ENCODE measurements at places on chromosomes 11 and 22.

GRCh38 chr11:29124470-29124869, 892.4 kb downstream of the KCNA4 start:
- no peak for DNase-seq

GRCh38 chr11:59183771-59184170, 11.8 kb downstream of the DTX4 start:
- DNase-seq, result no peak

GRCh38 chr22:48357961-48358360, 1469.7 kb downstream of the BRD1 start:
- no peak for DNase-seq

- no peak for DNase-seq
Observed at GRCh38 chr11:48002561-48002960, 22.2 kb downstream of the PTPRJ start.

GRCh38 chr11:69314555-69314954, 20.6 kb downstream of the MYEOV start:
- DNase-seq, result no peak

DNA sequence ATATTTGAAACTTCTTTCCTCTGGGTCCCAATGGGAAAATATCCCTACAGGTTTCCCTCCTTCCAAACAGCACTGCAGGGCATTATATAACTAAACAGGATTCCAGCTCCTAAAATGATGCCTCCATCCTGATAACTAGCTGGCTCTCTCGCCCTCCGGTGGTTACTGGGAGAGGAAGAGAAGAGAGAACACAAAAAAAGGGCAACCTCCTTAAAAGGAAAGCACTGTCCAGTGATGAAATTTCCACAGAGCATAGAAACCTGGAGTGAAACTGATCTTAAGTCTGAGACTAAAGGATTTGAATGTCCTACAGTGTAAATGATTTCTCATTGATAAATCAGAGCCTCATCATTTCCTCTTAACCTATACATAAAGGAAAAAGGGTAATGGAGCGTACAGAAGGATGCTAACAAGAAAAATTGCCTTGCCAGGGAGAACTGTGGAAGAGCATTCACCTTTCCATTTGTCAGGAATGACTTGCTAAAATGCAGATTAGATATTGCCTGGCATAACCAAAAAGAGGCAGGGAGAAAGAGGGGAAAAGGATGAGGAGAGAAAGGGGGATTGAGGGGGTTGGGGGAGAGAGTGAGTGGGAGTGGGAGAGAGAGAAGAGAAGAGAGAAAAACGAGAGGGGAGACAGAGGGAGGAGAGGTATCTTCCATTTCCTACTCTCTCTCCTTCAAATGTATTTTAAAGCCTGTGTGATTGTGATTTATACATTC, 121.3 kb downstream of the APOL5 start:
- no peak for DNase-seq

GRCh38 chr11:72254299-72254993, 10.5 kb upstream of the PHOX2A start:
- no peak for DNase-seq

GRCh38 chr22:42468841-42469240, 36.6 kb upstream of the NFAM1 start:
- no peak for DNase-seq

- DNase-seq, result no peak
Observed at GRCh38 chr11:104645261-104646222, 252.7 kb downstream of the CASP12 start.

DNA sequence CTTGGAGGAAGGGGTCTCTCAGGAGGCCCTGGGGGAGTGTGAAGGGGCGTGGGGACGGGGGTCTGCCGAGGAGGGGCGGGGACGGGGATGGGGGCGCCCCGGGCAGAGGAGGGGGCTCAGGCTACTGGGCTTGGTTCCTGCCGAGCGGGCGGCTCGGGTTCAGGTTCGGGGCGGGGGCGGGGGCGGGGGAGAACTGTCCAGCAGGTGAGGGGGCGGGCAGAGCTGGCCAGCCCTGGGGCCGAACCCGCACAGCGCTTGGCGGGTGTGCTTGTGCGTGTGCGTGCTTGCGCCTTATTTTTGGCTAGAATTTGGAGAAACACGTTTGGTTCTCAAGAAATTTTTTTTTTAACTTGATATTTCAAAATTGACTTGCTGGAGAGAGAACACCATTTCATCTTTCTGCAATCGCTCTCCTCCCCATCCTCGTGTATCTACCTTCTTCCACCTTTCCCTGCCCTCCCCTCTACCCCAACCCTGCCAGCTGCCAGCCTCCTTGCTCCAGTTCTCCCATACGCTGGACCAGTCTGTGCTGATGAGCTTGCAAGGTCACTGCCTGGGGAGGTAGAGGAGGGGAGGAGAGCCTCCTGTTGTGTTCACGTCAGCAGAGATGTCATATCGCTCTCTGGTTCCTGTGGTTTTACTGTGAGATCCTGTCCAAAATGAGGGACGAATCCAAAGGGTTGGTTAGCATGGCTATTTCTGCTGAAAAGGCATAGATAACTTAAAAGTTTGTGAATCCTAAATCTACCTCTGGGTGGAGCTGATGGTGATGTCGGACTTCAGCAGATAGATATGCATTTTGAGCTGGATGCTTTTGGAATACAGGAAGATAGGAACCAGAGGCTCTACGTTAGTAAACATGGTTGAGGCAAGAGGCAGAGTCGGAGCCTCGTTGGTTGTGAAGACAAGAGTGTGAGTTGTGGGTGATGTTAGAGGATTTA, 668 bp downstream of the MADD start:
- DNase-seq, result peak; percentile 22

GRCh38 chr22:29112681-29113080, 39.8 kb downstream of the KREMEN1 start:
- no peak for DNase-seq

- DNase-seq, result peak; percentile 88
Observed at GRCh38 chr11:67277231-67277961, 11.1 kb downstream of the GRK2 start.

GRCh38 chr11:133935551-133935910, 21.2 kb downstream of the IGSF9B start:
- DNase-seq, result no peak

- no peak for DNase-seq
Observed at GRCh38 chr11:129252621-129253020, 60.5 kb upstream of the ARHGAP32 start.

- no peak for DNase-seq
Observed at GRCh38 chr11:132669949-132670348, 862.4 kb downstream of the OPCML start.

- no peak for DNase-seq
Observed at GRCh38 chr22:22375576-22376351, 131.2 kb downstream of the VPREB1 start.

DNA sequence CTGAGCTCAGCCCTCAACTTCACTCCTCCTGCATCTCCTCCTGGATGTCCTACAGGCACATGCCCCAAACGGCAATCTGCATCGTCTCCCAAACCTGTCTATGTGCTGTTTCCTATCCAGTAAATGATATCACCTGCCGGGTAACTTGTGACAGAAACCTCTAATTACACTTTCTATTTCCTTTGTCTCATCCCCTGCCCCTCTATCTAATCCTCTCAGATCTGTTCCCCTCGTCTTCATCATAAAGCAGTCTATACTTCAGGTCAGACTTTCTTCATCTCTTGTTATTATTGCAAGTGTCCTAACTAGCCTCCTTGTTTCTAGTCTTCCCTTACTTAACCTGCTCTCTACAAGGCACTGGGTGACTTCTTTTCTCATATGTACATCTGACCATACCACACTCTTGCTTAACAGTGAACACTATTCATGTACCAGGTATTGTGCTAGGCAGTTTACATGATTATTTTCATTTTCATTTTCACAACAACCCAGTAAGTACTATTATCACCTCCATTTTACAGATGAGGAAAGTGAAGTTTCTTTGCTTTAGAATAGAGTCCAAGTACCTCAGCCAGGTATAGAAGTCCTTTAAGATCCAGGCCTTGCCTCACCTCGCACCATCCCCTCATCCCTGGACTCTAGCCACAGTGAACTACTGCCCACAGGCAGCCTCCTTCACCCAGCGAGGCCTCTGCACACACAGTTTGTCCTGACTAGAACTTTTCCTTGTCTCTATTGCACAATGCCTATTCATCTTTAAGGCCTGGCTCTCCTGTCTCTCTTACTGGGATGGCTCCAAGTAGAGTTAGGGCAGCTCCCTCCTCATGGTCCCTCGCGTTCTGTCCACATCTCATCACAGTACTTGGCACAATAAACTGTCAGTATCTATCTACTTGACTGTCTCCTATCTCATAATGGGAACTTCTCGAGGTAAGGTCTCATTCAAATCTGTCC, 22.1 kb upstream of the UCP3 start:
- no peak for DNase-seq

DNA sequence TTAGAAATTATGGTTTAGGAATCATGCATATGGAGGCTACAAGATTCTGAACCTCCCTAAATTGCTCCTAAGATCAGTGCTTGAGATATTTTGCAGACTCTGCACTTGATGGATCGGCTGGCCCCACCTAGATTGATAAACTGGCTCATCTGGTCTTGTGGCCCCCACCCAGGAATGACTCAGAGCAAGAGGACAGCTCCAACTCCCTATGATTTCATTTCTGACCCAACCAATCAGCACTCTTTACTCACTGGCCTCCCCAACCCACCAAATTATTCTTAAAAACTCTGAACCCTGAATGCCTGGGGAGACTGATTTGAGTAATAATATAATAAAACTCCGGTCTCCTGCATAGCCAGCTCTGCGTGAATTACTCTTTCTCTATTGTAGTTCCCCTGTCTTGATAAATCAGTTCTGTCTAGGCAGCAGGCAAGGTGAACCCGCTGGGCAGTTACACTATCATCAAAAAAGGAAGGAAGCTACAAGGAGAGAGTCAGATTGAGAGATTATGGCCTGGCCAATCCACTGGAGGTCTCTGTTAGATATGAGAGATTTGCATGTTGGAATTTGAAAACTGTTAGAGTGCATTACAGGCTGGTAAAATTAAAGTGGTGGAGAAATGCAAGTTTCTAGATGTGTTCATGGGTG, 245.8 kb downstream of the CSNK2A3 start:
- DNase-seq, result no peak

DNA sequence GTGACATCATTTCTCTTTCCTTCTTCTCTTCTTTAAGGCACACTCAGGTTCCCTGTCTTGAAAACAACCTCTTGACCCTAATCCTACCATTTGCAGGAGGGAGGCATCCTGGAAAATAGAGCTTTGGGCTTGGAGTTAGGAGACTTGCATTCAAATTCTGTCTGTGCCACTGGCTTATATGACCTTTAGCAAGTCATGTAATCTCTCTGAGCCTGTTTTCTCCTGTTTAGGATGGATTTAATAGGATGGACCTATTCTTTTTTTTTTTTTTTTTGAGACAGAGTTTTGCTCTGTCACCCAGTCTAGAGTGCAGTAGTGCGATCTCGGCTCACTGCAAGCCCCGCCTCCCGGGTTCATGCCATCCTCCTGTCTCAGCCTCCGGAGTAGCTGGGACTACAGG, 25.1 kb upstream of the CCDC134 start:
- no peak for DNase-seq

- peak; percentile 16 for DNase-seq
Observed at GRCh38 chr11:69293819-69294505, at the start of gene MYEOV. MYEOV (plus strand) TSS chr11:69294155; CDS start chr11:69295355, 1,200 bp downstream.

- no peak for DNase-seq
Observed at GRCh38 chr11:8927233-8927632, 5.5 kb downstream of the C11orf16 start.

GRCh38 chr11:86537541-86538222, 134.7 kb downstream of the ME3 start:
- DNase-seq, result no peak

DNA sequence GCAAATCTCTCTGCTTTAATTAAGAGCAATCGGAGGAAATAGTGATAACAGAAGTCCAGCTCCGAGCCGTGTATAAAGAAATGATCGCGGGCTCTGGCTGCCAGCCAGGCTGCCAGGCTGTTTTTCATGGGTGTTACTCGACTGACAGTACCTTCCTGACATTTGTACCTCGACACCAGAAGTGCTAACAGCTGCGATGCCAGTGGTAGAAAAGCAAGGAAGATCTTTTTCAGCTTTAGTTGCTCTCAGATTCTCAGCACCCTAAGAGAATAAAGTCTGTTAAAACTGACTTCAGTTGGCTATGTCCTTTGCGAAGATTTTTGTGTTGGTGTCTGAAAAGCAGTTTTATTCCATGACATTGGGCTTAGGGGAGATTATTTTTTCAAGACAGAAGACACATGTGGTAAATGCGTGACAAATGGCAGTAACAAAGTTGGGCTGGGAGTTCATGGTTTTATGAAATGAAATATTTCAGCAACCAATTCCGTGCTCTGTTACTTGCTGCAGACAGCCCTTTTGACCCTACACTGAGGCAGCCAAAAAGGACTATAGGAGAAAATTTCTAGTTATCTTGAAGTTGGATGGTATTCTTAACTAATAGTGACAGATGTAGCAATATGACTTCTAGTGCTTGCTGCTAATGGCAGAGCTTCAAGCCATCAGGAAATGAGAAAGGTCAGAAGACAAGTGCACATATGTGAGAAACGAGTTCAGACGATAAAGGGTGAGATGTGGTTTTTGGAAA, 296.2 kb downstream of the CNTN5 start:
- no peak for DNase-seq

- DNase-seq, result no peak
Observed at GRCh38 chr11:10113852-10114251, 180.2 kb downstream of the SBF2 start.

- no peak for DNase-seq
Observed at GRCh38 chr11:212150-213100, 4.9 kb downstream of the RIC8A start.

DNA sequence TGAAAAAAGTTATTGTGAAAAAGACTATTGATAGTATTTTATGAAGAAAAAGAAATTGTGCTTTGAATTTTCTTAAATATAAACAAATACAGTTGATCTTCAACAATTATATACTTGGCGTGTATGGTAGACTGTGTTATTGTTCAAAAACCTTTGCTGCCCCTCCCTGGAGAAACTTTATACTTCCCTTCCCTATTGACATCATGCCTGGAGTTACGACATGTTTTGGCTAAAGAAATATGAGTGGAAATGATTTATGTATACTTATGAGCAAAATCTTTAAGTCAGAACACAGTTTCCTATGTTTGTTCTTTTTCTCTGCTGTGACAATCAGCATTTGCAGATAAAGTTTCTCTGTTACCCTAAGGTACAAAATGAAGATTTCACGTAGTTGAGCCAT, 243.8 kb downstream of the TMEM135 start:
- DNase-seq, result no peak

GRCh38 chr22:23784215-23784732, 2.5 kb upstream of the SMARCB1 start:
- no peak for DNase-seq

DNA sequence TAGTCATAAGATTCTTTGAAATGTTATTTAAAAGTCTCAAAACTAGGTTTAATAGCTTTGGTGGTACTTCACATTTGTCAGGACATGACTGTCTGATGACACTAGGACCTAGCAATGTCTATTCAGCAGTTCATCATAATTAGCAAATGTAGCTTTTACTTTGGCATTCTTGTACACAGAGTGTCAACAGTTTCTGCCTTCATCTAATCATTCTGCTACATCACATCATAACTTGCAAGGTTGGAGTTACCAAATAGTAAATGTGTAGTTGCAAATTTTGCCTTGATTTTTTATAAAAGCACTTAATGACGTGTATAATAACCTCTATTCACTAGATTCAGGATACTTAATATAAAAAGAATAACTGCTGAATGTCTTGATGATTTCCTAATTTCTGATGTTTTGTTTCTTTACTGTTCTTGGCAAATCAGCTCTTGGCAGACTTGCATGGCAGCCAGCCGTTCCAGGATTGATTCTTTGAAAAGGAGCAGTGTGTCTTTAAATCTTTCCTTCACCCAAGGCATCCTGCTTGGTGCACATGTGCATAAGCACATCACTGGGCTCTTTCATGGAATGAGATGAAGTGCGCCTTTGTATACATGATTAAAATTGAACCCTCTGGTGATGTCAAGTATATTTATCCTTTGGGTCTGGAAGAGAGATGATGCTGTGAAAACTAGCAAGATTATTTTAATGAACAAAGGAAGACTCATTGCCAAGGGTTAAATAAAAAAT, 12.2 kb downstream of the FBXO7 start:
- no peak for DNase-seq
